ENCODE measurements at places on chromosomes 6 and 20.
A peak's percentile ranks its signal among the peaks of the same experiment; 100 is the strongest.

DNA sequence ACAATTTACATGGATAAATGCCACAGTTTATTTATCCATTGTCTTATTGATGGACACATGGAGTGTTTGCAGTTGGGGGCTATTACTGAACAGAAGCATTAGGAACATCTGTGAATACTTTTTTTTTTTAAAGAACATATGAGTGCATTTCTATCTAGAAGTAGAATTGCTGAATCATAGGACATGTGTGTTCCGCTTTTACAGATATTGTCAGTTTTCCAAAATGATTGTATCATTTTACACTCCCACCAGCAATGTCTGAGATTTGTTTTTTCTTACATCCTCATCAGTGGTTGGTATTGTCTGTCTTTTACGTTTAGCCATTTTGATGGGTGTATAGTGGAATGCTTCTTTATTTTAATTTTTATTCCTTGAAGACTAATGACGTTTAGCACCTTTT lies 42.0 kb upstream of the ASIP start:
- no peak for DNase-seq

DNA sequence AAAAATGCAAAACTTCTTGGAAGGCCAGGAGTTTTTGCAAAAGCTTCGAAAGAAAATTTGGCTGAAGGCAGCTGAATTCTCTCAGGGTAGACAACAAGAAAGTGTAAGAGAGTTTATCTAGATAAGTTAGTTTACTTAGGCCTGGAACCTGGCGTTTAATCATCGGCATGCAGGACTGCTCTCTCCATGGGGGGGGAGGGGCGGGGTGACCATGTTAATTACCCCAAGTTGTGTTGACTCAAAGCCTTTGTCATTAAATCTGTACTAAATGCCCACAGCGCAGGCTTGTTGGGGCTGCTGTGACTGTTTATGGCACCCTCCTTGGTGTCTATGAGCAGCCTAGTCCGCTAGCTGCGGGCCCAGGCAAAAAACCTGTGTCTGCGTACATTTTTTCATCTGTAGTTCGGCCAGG lies 20.1 kb upstream of the ZNF451 start:
- no peak for DNase-seq

GRCh38 chr6:17665132-17665531 lies 41.6 kb downstream of the NUP153 start:
- no peak for DNase-seq

- peak; percentile 28 for DNase-seq
Observed at GRCh38 chr6:90003941-90004340, 109.7 kb downstream of the GJA10 start.

DNA sequence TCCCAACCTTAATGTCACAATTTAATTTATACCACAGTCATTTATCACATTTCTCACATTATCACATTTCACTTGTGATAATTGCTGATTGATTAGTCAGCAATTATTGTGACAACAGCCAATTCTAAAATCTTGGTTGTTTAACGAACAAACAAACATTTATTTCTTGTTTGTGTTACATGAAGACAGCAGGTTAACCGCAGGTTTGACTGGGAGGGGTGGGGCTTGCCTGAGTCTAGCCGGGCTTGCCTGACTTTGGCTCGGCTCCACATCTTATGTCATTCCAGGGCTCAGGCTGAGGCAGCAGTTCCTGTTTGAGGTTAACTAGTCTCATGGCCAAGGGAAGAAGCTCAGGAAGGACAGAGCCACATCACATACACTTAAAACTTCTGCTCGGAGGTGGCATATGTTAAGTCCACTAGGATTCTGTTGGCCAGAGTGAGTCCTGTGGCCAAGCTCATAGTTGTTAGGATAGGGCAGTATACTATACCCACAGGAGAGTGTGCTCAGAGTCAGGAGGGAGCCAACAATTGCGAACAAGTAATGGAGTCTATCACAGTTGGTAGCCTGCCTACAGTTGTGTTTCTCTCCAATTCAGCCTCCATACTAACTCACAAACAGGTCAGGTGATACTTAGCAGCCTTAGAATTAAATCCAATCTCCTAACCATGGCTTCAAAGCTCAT lies 90.0 kb upstream of the IFNGR1 start:
- DNase-seq: peak; percentile 12

GRCh38 chr6:30007132-30007764 lies 53.8 kb upstream of the POLR1H start:
- no peak for DNase-seq

GRCh38 chr20:41632896-41633295 lies 14.7 kb upstream of the CHD6 start:
- peak; percentile 37 for DNase-seq

DNA sequence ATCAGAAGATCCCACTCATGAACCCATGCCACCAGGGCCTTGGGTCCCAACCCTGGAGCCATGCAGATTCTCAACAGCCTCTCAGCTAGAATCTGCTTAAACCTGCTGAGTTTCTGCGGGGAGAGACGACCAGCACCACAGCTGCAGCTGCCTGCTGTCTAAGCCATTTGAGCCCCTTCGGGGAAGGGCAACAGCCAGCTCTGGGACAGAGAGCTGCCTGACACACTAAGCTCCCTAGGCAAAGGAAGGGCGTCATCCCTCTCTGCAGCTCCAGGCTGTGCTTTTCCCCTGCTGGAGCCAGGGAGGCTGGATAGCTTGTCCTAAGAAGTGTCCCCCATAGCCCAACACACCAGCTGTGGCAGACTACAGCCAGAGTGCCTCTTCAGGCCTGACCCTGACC lies 182.5 kb downstream of the OTOR start:
- no peak for DNase-seq

DNA sequence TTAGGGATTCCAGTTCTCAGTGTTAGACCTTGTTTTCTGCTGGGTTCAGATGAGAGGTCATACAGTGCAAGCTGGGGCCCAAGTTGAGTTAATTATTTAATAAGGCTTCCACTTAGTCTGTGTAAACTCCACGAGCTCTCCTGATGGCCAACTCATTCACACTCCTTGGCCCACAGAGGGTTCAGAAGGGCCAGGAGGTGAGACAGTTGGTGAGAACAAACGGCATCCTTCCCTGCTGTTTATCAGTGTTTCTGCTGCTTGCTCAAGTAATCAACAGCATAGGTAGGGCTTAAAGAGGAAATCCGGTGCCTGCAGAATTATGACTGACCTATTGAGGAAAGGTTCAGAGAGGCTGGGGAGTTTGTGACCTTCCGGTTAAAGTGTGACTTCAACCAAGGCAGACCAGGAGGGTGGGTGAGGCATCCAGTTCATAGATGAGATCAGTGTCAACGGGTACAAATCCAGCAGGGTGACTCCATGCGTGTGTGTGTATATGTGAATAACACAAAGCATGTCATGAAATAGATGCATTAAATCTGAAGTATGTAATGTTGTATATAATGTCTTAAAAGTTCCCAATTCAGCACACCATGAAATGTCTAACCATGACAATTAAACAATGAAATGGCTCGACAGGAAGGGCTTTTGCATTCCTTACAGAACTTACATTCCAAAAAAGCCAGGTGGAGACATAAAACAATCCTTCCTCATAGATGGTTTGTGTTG lies 37.4 kb upstream of the BCAS1 start:
- no peak for DNase-seq

GRCh38 chr6:134593442-134593841 lies 275.5 kb upstream of the SGK1 start:
- no peak for DNase-seq

DNA sequence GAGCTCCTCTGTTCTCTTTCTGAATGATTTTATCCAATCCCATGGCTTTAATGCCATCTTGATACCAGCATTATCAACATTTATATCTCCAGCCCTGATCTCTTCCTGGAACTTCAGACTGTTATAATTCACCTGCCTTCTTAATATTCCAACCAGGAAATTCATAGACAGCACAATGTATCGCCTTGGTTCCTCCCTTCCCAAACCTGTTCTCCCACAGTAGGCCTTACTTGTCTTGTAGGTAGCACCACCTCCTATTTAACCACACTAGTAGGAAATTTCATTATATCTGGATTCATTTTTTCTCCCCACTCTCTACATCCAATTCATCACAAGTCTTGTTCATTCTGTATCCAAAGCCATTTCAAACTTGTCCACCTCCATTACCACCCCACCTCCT lies 106.3 kb upstream of the SHLD1 start:
- DNase-seq: no peak

DNA sequence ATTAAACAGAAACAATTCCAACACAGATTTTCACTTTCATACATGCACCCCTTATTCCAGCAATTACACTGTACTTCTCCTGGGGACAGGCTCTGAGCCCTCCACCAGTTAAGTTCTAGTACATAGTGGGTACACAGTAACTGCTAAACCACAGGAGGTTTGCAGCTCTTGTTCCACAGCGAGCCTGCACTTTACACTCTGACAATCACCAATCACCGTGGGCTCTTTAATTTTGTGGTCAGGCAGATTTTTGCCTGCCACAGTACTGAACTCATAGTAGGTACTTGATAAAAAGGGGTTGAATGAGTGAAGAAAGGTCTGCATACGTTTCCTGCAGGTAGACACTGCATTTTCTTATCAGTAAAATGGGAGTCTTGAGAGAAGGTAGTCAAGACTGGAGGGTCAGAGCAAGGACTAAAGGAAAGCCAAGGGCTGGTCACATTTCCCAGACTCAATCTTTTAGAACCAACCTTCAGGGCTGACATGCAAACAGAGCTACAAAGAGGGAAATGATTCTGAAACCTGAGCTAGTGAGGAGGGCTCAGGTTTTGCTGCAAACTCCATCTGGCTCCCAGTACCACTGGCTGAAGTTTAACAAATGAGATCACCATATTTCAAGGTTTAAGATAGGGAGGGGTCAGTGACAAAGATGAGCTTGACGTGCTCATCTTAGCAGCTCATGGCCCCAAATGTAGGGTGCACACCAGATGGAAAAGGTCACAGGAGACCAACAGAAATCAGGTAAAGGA lies 404.6 kb downstream of the BTBD9 start:
- no peak for DNase-seq
